ENCODE measurements at places on chromosomes 16 and 17.

DNA sequence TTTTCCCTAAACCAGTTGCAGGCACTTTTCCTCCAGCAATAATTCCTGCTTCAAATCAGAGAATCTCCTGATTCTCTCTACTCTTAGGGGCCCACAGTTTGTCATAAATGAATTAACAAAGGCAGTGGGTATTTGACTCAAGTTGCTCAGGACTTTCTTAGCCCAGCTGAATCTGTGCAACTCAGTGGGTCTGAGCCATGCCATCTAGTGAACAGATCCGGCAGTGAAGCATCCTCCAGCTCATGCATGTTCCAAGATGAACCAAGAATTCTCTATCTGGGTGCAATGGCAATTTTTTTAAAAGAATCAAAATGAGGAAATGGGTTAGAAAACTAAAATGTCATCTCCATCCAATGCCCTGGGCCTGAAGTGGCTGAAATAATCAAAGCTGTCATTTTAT lies 575.2 kb upstream of the CDH11 start:
- DNase-seq: no peak

- no peak for DNase-seq
Measured at GRCh38 chr16:46739934-46740333, 8.2 kb downstream of the MYLK3 start.

GRCh38 chr16:15714393-15715172 lies 64.5 kb downstream of the NDE1 start:
- DNase-seq: no peak

GRCh38 chr17:59067756-59068155 lies 38.9 kb downstream of the TRIM37 start:
- no peak for DNase-seq

- DNase-seq: peak; percentile 49
Measured at GRCh38 chr16:70740914-70741782, 55.3 kb upstream of the MTSS2 start.

DNA sequence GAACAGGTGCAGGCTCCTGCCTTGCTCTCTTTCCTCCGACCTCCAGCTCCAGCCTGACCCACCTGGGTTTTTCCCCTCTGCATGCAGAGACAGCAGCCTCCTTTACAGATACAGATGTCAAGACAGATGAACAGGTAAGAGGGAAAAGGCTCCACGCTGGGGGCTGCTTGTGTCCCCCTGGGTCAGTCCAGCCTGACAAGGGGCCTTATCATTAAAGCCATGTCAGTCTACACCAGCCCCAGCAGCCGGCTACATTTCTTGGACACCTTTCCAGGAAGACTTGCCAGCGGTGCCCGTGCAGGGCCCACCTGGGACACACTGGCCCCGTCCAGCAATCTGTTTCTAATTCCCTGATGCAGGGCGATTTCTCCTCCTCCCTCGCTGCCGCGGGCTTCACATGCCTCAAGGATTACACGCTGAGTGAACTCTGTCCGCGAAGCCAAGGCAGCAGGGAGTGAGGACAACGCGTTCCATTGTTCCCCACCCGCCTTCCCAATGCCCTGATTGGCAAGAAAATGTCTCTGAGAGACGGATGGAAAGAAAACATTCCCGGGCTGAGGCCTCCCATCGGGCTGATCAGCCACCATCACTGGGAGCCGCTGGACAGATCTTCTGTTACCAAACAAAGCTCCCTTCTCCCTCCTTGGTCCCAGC lies 184.7 kb downstream of the C16orf95 start:
- no peak for DNase-seq

DNA sequence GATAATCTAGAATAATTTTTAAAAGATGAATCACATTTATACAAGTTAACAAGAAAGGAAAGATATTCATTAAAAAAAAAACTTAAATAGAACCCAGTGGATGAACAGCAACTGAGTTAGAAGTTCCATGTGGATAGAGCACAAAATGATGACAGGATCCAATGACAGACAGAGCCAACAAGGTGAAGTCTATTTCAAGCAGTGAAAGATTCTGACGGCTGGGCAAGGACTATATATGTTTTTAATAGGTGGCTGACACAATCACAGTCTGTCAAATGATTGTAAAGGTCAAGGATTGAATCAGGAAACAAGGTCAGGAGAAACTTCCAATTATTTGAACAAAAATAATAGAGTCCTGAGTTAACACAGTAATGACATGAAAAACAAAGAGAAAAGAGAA lies 1460.0 kb upstream of the CDH8 start:
- no peak for DNase-seq

- no peak for DNase-seq
Measured at GRCh38 chr16:17032332-17032731, 438.4 kb downstream of the XYLT1 start.

- no peak for DNase-seq
Measured at GRCh38 chr16:3467182-3467581, 23.7 kb downstream of the NAA60 start.

- DNase-seq: no peak
Measured at GRCh38 chr17:32586666-32587065, 99.9 kb downstream of the CDK5R1 start.

- no peak for DNase-seq
Measured at GRCh38 chr16:65984296-65984695, 382.2 kb upstream of the CDH5 start.

- DNase-seq: peak; percentile 84
Measured at GRCh38 chr16:55754056-55754455, 78.8 kb downstream of the CES1 start.

- no peak for DNase-seq
Measured at GRCh38 chr17:82902972-82903874, 63.4 kb upstream of the ZNF750 start.

GRCh38 chr16:27275394-27275793 lies 6.8 kb upstream of the NSMCE1 start:
- DNase-seq: no peak

Measured in NB4 (cell line).